Skeletal muscle cell (primary cell): ENCODE measurements at places on chromosomes 11 and 22.

DNA sequence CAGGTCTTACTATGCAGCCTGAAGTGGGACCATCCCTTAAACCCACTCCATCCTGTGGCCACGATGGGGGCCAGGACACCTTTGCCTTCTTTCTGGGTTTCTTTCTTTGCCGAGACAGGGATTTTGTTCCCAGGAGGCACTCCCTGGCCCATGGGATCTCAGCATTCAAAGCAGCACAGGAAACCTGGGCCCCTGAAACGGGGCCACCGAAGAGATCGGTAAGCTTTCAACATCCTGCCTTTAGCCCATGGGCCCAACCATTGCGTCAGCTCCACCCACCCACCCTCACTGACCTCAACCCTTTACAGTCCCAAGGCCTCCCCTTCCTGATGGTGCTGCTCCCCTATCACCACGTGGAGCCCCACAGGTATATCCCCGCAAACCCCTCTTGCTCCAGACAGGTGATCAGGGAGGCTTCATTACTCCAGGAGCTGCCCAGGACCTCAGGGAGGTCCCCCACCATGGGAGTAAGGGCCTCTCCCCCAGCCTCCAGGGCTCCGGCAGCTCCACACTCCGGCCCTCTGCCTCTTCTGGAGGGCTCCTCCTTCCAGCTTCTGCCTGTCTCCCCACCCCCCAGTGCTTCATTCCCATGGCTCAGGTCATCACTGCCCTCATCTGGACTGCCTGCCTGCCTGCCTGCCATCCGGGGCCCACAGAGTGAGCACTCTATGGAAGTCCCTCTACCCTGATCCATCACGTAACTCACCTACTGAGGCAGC is 42.0 kb upstream of the TUB start:
- no peak for DNase-seq

GRCh38 chr11:6655020-6655789 is 404 bp downstream of the DCHS1 start:
- DNase-seq, result no peak

DNA sequence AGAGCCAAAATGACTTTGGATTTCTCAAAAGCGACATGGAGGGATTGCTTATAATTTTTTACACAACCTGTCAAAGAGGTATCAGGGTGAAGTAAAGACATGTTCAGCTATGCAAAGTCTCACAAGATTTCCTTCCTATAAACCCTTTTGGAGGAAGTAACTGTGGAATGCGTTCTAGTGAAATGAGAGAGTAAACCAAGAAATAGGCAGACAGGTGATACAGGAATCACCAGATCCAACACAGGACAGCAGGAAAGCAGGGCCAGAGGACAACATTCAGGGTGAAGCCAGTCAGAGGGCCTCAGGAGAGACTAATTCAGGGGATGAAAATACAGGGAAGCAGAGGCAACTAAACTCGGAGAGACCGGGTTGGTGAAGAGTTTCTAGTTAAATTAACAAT is 90.4 kb upstream of the MTNR1B start:
- no peak for DNase-seq

DNA sequence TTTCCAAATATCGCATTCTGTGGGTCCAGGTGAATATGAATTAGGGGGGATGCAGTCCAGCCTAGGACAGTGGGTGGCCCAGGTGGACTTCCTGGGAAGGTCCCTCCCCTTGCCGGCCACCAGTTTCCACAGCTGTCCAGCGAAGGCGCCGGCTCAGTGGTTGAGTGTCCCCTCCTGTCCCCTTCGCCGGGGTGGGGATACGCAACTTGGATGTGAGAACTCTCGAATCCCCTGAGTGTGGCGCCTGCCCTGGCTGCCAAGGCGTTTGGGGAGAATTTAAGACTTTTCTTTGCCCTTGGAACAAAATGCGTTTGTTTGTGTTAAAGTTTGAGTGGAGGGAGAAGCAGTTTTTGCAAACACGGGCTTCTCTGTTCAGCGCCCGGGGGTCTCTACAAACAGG is 123.7 kb downstream of the KCNQ1OT1 start:
- DNase-seq, result no peak

- no peak for DNase-seq
Measured at GRCh38 chr11:100316952-100317351, 370.1 kb upstream of the ARHGAP42 start.

GRCh38 chr11:63938479-63939396 is at the start of gene NAA40:
NAA40 (plus strand) TSS chr11:63939002; CDS start chr11:63939097, 95 bp downstream.
- peak; percentile 83 for DNase-seq

DNA sequence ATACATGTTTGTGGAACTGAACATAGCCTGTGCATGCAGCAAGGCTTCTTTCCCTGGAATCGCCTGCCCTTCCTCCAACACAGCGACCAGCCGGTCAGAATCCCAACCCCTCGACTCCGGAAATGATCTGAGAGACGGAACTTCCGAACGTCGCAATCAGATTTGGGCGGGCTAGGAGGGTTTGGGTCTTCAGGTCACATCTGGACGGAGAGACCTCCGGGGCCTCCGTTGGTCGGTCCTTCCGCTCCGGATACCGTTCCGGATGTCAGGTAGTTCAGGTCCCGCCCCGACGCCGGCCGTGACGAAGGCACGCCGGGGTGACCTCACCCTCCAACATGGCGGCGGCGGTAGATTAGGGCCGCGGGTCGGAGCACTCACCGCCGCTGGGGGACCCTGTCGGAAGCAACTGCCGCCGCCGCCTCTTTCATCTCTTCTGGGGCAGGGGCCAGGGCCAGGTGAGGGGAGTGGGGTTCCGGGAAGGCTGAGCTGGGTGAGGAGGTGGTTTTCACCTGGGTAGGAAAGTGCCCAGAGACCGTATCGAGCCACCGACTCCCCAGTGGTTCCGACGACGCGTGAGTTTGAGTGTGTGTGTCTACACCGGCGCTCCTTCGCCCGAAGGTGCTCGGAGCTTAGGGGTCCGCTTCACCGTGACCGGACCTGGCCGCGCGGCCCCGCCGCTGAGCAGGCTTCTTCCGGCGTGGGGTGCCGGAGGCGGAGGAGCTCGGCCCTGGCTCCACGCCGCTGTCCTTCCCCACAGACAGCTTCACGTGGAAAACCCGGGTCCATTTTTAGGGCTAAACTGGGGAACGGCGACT is at the start of gene BCL2L13:
Gene BCL2L13 (plus strand): TSS at position 326 of the 815 bp plus-strand sequence. CDS start 16,955 bp downstream, outside the sequence.
- DNase-seq, result peak; percentile 57

- no peak for DNase-seq
Measured at GRCh38 chr22:42412744-42413333, 19.4 kb downstream of the NFAM1 start.

DNA sequence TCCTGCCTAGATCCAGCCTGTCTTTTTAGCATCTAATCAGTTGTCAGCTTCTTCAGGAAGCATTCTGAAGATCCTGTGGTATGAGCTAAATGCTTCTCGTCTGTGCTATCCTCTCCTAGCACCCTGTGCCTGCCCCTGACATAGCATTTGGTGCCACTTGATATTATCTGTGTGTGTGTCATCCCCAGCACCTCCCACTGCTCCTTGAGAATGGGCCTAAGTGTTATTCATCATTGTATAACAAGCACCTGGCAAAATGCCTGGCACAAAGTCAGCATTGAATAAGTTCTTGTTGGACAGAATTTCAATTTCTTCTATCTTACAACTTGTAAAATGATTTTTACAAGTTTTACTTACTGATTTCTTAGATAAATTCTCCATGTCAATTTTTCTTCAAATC is 28.1 kb upstream of the OLFML1 start:
- no peak for DNase-seq

GRCh38 chr11:118921929-118922744 is 3.6 kb downstream of the BCL9L start:
- DNase-seq, result no peak

DNA sequence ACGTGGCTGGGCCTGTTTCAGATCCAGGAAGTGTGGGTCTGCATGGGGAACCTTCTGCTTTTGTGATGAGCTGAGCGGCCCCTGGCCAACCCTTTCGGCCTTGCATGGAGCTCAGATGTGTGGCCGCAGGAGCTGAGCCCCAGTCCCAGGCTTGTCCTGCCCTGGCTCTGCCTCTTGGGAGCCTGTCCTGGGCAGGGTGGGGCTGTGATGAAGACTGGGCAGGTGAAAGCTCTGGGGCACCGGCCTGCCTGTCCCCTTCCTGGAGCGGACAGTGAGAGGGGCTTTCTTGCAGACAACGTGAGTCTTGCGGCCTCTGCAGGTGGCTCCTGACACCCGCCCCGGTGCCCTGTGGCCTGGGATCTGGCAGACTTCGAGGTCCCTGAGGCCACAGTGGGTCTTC is 1296.6 kb downstream of the BRD1 start:
- no peak for DNase-seq

- DNase-seq, result no peak
Measured at GRCh38 chr11:10540546-10540914, 457 bp downstream of the RNF141 start.

- no peak for DNase-seq
Measured at GRCh38 chr11:61021661-61022212, 50.3 kb downstream of the CD6 start.

DNA sequence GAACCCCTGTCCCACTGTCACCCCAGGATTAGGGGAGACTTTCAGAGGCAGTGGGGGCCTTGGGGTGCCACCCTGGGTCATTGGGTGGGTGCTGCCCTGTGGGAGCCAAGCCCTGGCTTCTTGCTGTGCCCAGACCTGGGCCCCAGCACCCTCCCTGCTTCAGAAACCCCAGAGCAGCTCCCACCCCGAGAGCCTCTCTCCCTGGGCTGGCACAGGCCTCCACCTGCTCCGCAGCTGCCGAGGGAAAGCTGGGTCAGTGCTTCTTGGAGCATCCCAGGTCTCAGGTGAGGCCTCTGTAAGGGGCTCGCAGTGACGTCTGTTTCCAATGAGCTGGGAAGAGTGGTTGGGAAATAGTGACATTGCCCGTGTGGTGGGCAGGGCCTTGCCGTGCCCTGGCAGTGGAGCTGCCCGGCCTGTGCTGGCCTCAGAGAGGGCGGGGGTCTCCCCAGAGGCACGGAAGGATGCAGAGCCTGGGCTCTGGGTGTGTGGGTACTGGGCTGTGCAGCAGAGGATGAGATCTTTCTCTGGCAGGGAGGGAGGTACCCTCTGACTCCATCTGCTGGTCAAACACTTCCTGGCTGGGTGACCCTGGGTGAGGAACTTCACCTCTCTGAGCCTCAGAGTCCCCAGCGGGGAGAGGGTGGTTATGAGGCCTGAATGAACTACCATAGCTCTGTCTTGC is 23.0 kb downstream of the C22orf23 start:
- DNase-seq, result no peak

DNA sequence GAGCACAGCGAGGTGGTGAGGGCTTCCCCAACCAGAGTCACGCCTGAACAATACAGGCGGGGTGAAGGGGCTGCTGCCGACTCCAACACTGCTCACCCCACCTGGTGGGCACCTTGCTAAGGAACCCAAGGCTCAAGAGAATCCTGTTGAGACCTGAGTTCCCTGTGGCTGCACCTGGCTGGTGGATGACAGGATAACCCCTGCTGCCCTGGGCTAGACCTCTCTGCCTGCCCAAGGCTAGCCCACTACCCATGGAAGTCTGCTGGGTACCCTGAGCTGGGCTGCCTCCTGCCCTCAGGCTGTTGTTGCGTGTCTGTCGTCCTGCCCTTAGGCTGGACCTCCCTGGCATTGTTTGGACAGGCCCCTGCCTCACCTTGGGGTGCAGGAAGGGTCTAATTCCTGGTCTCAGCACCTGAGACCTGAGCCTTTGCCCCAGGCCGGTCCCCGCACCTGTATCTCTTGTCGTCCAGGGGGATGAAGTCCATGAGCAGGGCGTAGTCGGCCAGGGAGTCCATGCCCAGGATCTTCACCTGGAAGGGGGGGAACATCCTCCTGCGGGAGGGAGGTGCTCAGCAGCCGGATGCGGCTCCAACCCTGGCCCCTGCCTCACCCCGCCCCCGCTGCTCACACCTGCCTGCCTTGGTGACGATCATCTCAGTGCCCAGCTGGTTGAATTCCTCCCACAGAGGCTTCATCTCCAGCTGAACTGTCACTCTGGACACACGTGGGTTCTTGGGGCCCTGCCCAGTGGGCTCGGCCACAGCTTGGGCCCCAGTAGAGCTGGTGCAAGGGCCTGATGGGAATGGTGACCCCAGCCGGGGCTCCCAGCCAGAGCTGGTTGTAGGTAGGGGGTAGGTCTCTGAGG is 4.9 kb upstream of the NUDT8 start:
- DNase-seq, result no peak

- DNase-seq, result no peak
Measured at GRCh38 chr11:134569195-134569594, 157.2 kb upstream of the B3GAT1 start.

- DNase-seq, result no peak
Measured at GRCh38 chr22:40939202-40939601, 12.0 kb upstream of the RBX1 start.

- no peak for DNase-seq
Measured at GRCh38 chr11:82076126-82076525, 657.5 kb downstream of the FAM181B start.

GRCh38 chr22:17272511-17272991 is 53.3 kb upstream of the ADA2 start:
- DNase-seq, result no peak

- no peak for DNase-seq
Measured at GRCh38 chr22:29269230-29269604, 1.1 kb downstream of the EWSR1 start.

DNA sequence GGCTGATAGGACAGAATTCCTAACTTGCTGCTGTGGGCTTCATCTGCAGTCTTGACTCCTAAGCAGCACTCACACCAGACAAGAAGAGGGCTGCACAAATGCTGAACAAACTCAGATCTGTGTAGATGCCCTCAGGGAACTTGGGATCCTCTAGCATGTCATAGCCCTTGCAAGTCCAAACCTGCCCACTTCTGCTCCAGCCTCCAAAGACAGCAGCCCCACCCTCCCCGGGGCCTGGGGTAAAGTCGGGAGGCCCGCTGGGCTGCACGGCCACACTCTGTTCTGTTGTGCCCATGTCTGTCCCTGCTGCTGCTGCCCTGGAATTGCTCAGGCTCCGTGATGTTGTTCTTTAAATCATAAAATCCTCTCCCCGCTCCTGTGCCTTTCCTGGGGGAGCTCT is 28.3 kb downstream of the DRD2 start:
- no peak for DNase-seq

DNA sequence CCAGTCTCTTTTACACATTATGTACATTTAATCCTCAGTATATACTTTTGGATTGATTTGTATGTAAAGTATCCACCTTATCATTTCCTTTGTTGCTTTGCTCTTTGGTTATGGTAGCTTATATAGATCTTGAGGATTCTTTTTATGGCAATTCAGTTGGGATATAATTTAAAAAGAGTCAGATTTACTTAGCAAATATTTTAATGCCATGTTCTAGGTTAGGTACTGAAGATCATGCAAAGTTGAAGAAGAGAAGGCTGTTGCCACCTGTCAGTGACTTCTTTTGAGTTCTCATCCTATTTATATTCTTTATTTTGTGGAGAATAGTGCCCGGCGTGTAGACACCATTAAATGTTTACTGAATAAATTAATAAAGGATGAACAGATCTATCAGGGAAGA is 279.7 kb downstream of the TMEM135 start:
- DNase-seq, result no peak

- no peak for DNase-seq
Measured at GRCh38 chr11:74579577-74580270, 12.7 kb upstream of the POLD3 start.

GRCh38 chr11:126592496-126593410 is 237.3 kb downstream of the ST3GAL4 start:
- no peak for DNase-seq

DNA sequence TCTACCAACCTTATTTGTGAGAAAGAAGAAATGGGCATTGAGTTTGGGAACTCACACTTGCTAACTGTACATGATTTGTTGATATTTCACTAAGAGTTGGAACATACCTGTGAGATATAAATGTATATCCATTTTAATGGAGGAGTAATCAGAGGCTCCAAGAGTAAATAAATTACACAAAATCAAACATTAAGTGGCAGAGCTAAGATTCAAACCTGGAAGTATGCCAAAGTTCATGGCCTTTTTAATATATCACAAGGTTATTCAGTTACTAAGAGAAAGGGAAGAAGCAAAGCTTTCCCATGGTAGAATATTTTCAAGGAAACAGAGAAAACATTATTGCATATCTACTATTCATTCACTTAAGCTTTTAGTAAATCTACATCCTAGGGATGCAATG is 1641.1 kb downstream of the FAM181B start:
- no peak for DNase-seq
